Heart right ventricle (tissue), 16 donors: ENCODE measurements at places on chromosomes 12 and 14.

DNA sequence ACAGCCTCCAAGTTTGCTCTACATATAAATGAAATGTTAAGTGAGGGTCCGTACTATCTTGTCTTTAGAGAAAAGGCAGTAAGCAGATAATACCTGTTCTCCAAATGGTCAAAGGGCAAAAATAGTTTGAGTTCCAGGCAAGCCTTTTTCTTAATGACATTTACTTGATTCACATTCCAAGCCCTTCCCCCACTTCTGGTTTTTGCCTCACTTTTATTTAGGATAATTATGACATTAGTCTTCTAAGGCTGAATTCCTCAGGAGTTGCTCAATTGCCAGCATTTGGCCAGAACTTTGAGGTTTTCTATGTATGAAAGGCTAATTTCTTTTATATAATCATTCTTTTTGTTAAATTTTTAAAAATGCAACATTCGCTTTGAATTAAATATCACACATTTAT lies 62.5 kb upstream of the DUSP6 start:
- no peak for DNase-seq

DNA sequence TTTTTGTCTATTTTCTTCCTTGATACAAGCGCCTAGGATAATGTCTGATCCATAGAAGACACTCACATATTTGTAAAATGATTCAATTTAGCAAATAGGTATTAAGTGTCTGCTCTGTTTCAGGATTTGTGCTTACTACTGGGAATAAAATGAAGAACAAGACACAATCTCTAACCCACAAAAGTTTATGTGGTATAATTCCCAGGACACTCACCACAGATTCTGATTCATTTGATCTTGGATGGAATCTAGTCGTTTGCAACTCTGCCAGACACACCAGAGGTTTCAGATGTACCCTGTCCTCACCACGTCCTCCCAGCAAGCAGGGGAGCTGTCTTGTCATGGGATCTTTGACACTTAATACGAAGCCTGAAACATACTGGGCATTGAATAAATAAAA lies 208.3 kb downstream of the LRIG3 start:
- no peak for DNase-seq

- peak; percentile 52 for DNase-seq
These were observed 90.0 kb downstream of the RIN3 start for GRCh38 chr14:92603309-92604242.

GRCh38 chr14:94027566-94028449 lies 1.7 kb downstream of the OTUB2 start:
- no peak for DNase-seq

DNA sequence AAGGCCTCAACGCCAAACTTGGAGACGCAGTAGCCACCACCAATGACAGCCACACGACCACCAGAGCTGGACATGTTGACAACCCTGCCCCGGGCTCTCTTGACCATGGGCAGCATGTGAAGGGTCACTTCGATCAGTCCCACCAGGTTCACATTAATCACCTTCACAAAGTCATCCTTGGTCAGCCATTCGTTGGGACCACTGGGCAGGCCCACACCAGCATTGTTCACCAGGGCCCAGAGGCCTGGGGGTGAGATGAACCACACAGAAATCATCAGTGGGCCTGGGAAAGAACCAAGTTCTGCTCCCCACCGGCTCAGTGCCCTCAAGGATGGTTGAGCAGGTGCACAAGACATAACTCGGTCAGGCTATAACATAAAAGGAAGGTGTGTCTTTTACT lies 4.0 kb downstream of the SDR9C7 start:
- no peak for DNase-seq

- no peak for DNase-seq
These were observed 614.0 kb upstream of the FOXG1 start for GRCh38 chr14:28152453-28153044.

DNA sequence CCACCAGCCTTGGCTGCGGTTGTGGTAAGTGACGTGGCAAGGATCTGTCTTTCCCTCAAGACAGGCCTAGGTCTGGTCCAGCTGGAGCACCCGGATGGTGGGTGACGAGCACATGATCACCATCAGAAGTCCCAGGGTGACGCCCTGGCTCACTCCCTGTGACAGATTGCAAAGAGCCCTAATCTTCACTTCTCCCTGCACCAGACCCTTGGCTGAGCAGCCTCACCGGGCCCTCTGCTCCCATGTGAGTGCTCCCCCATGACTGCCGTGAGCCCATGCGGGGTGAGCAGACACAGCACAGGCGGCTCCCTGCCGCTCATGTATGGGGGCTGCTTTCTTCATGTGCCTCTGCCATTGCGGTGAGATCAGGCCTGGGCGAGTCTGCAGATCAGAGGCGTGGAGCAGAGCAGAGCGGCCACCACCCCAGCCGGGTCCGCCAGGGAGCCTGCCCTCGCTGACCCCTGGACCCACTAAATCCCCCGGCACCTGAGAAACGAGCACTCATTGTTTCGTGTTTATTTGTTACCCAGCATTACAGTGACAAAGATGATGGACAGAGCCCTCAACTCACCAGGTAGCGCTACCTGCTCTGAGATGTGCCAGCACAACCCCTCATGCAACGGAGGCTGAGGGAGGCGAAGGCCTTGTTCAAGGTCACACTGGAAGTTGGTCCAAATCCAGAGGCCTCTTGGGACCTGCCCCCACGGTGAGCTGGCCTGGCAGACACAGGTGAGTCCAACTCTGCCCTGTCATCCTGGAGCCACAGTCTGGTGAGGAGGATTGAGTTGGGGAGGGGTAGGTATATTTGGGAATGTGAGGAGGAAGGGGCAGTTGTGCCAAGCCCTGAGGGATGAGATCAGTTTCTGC lies 9.3 kb upstream of the DIO3 start:
- DNase-seq = no peak

GRCh38 chr12:5492562-5492961 lies 60.7 kb downstream of the NTF3 start:
- no peak for DNase-seq

DNA sequence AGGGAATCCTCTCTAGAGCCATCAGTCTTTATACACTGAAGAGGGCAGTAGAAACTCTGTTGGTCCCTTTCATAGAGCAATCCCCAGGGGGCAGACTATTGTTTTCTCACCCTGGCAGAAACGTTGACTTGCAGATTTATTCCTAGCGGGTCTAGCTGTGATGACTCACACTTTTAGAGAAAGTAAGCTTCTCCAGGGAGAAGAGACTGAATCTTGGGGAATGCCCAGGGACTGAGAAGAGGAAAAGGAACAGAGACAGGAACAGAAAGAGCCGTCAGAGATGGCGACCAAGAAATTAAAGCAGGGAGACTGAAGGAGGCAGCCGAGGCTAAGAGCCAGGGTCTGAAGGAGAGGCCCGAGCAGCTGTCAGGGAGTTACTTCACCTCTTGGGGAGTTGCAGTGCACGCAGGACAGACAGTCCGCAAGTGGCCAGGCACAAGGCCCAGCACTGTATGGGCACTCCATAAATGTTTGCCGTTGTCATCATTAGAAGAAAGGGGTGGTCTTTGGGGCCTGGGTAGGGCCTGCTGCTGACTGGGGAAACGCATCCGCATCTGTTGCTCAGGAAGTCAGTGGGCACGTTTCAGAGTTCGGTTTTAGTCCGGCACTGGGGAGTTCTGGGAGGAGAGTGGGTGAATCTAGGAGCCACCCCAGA lies 13.0 kb downstream of the PLEKHG6 start:
- no peak for DNase-seq

DNA sequence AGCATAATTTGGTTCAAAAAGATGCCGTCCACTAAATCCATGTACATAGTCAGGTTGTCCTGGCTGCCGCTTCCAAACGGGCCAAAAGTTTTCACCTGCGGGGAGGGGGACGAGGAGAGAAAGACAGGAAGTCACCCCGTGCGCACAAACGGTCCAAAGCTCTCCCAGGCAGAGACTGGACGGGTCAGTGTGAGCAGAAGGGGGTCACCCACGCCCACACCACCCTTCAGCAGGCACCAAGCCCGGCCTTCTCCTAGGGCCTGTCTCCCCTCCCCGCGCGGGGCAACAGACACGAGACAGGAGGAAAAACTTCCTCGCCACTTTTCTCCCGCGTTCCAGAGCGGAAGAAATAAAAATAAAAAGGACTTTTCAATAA lies 888 bp downstream of the CCDC88C start:
- DNase-seq = no peak

GRCh38 chr12:89084751-89085150 lies 267.6 kb downstream of the DUSP6 start:
- DNase-seq = peak; percentile 29

DNA sequence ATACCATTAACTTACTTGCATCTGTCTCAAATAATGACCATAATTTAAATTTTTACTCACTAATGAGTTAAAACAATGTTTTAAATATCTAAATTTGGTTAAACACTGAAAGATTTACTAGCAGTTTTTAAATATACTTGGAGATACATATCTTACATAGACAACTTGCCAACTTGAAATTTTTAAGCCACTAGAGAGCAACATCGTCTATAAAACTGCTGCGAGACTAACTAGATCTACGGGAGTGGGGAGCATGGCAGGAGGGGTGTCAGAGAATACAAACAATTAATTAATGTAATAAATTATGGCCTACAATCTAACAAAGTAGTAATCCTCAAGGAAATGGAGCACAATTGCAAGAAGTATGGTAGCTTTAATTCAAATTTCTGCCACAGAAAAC lies 120.4 kb downstream of the LRRIQ1 start:
- DNase-seq = no peak

DNA sequence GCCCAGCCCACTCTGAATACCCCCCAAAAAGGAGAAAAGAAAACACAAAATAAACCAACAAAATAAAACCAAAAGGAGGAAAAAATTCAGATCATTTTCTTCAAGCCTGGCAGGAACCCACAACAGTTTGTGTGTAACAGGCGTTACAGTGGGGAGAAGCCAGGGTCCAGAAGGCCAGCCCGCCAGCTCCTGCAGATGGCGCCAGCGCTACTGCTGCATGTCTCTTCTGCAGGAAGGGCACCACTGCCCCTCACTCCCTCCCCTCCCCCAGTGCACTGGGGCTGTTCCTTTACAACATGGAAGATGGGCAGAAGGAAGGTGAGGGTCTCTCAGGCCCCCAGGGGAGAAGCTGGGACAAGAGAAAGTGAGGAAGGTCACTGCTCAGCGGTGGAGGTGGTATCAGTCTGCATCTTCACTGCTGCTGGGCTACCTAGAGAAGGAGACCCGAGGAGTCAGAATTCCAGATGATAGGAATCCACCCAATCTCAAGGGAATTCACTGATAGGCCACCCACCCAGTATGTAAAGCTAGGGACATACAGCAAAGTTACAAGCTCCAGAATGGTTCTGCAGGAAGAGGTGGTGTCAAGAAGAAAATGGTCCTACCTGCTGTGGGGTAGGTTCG lies 2.3 kb upstream of the NOP2 start:
- DNase-seq = no peak

DNA sequence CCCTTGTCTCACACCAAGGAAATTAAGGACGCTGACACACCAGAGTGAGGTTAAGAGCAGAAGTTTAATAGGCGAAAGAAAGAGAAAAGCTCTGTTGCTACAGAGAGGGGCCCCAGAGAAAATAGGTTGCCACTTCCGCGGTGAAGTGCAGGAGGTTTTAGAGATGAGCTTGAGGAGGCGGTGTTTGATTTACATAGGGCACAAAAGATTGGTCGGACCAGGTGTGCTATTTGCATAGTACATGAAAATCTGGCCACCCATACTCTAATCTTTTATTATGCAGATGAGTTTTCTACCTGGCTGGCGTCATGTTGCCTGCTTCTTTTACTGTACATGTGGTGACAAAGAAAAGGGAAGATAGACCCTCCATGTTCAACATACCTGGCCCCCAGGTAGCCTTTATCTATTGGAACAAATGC lies 23.3 kb upstream of the MYF6 start:
- no peak for DNase-seq

GRCh38 chr12:26278666-26279065 lies 83.3 kb downstream of the SSPN start:
- DNase-seq = no peak

DNA sequence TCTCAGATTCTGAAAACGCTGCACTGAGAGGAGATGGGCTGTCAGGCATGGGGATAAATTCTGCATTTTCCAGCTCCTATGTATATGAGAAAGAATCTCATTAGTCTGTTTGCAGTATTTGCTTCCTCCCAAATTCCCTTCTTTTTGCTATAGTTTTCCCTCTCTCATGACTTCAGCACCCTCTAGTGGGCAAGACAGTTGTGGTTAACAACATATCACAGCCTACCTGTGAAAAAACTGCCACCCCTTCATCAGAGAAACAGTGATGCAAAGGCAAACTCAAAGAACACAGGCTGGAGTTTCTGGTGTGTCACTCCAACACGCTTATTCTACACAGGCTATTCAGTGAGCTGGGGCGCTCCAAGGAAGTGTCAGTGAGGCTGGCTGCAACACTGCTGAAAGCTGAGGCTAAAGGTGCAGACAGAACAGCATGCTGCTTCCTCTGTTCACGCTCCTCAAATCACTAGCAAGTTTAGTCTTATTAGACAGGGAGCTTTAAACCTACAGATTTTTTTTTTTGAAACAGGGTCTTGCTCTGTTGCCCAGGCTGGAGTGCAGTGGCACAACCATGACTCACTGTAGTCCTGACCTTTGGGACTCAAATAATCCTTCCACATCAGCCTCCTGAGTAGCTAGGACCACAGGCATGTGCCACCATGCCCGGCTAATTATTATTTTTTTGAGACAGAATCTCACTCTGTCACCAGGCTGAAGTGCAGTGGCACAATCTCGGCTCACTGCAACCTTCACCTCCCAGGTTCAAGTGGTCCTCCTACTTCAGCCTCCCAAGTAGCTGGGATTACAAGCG lies 19.3 kb downstream of the ZC2HC1C start:
- DNase-seq = no peak

- DNase-seq = no peak
These were observed 37.3 kb downstream of the KIF21A start for GRCh38 chr12:39405580-39405979.

DNA sequence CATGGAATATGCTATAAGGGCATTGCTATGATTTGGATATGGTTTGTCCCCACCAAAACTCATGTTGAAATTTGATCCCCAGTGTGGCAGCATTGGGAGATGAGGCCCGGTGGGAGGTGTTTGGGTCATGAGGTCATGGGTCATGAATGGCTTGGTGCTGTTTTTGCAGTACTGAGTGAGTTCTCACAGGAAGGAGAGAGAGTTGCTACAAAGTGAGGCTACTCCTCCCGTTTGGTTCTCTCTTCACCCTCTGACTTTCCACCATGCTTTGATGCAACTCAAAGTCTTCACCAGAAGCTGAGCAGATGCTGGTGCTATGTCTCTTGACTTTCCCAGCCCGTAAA lies 388.1 kb upstream of the TMPO start:
- DNase-seq = no peak

- no peak for DNase-seq
These were observed 202.6 kb downstream of the TMX1 start for GRCh38 chr14:51442513-51443175.
